NCI-H1048 (cell line): ENCODE measurements at places on chromosomes 4 and X.

DNA sequence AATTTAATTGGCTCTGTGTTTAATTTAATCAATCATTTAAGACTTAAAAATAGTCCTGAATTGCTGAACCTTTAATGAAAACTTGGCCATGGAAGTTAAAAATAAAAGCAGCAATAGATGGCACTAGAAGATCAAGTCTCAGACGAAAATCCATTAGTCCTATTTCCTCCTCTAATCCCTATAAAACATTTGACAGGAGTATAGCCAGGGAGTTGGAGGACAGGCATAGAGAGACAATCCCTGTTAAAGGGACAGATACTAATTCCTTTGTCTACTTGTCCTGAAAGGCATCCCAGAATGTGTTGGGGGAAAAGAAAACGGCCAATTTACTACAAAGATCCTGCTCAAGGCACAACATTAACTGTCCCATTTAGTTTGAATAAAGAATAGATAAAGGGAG lies 276.3 kb upstream of the TACR3 start:
- no peak for DNase-seq

DNA sequence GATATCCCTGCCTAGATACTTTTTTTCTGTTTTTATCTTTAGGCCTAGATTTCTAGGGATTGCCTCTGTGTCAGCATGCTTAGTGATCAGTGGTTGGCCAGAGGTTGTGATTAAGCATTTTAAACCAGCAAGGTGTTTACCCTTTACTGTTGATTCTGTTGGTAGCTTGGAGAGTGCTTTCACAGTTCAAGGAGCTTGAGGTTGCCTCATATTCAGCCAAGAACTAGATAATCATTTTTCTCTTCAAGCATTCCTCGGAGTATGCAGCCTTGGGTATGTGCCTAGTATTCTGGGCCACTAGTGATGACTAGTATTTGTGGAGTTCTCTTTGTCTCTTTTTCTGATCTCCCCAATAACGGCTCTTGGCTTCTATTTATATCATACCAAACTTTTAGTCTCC lies 20.4 kb downstream of the APOOL start:
- no peak for DNase-seq

GRCh38 chrX:68647156-68647957 lies at the start of gene STARD8:
Gene STARD8 (plus strand): TSS chrX:68647666. CDS start chrX:68647883, 217 bp downstream.
- no peak for DNase-seq

DNA sequence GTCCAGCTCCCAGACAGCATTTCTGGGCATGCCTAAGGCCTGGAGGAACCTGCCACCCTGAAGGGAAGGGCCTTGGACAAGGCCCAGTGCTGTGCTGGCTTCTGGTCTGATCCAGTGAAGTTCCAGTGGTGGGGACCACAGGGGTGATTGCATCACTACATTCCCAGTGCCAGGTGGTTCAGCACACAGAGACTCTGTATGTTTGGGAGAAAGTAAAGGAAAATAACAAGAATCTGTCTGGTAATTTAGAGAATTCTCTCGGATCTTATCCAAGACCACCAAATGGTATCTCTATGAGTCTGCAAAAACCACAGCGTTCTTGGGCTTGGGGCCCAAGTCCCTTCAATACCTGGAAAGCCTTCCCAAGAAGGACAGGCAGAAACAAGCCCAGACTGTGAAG lies 131.8 kb upstream of the MAD2L1 start:
- DNase-seq, result no peak

GRCh38 chr4:122503214-122503613 lies 46.7 kb upstream of the IL2 start:
- no peak for DNase-seq

DNA sequence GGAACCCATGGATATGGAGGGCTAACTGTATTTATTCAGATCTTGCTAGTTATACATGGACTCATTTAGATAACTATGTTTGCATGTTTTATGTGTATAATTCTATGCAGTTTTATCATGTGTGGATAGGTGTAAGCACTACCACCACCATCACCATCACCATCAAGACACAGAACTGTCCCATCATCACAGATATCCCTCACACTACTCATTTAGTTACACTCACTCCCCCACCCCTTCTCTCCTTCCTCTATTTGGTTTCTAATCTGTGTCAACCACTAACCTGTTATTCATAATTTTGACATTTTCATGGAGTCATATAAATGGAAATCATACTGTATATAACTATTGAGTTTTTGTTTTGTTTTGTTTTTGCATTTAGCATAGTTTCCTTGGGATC lies 43.7 kb downstream of the STAG2 start:
- no peak for DNase-seq

- no peak for DNase-seq
Measured at GRCh38 chr4:48305508-48305907, 35.8 kb upstream of the SLAIN2 start.

DNA sequence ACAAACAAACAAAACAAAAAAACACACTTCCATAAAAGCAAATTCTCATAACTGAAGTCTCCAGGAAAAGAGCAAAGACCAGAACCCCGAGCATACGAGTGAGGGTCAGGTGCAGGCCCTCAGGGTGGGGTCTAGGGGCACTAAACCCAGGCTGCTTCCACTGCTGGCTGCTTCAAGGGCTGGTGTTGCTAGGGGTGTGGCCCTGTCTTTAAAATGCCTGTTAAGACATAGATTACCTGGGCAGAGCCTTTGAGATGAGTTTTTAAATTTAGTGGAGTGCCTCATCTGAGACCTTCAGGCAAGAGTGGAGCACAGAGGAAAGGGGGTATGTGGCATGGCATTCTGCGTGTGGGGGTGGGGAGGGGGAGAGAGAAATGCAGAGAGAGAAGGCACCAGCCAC lies 87.0 kb downstream of the FHDC1 start:
- no peak for DNase-seq

DNA sequence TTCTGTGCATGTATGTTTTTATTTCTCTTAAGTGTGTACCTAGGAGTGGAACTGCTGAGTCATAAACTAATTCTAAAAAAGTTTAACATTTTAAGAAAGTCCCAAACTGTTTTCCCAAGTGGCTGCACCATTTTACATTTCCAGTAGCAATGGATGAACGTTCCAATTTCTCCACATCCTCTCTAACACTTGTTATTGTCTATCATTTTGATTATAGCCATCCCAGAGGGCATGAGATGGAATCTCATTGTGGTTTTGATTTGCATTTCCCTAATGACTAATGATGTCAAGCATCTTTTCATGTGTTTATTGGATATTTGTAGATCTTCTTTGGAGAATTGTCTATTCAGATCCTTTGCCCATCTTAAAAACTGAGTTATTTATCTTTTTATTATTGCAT lies 82.5 kb downstream of the PPEF1 start:
- DNase-seq, result no peak

DNA sequence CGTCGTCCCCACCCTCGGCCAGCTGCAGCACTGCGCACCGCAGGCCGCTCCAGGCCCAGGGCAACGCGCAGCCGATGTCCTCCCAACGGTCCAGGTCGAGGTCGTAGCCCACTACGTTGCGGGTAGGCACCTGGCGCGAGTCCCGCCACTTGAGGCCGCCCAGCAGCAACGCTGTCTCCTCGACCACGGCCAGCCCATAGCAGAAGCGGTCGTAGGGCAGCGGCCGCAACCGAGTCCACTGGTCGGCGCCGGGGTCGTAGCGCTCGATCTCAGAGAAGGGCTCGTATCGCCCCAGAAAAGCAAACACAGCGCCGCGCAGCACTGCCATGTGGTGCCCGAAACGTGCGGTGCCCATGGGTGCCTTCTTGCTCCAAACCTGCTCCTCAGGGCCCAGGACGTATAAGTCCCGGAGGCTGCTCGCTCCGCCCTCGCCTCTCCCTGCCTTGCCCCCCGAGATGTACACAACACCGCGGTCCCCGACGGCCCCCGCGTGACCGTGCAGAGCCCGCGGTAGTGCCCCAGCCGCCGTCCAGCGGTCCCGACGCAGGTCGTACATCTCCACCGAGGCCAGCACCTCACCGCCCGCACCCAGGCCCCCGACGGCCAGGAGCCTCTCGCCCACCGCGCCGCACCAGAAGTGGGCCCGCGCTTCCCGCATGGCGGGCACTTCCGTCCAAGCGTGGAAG lies 2.1 kb downstream of the KLHL34 start:
- DNase-seq, result no peak

DNA sequence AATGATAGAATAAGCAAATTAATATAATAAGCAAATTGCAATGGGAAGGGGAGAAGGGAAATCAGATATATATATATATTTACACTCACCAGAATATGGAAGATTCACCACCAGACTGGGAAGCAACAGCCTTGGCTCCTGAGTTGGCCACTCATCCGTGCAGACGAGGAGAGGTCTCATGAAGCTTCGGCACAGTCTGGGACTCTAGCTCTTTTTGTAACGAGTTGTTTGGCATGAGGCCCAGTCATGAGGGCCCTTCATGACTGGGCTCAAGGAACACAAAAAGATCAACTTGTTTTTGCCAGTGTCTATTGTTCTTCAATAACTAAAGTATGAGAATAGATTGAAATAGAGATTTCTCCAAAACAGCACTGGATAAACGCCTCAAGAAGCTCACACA lies 176.4 kb downstream of the ADGRA3 start:
- no peak for DNase-seq

DNA sequence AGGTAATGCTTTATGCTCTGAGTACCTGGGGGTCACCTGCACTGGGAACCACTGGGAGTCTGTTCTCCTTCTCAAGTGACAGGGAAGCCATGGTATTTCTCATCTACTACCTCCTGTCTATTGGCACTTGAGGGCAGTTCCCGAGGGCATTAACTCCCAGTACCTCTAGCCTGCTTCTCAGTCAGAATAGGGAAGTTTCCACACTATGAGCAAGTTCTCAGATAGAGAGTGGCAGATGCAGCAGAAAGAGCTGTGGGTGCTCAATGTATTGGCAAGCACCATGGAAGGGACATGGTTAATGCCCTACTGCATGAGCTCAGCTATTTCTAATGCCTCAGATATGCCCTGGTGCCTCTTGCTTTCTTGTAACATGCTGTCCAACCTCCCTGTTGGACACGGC lies 74.1 kb downstream of the ANOS1 start:
- DNase-seq, result no peak

DNA sequence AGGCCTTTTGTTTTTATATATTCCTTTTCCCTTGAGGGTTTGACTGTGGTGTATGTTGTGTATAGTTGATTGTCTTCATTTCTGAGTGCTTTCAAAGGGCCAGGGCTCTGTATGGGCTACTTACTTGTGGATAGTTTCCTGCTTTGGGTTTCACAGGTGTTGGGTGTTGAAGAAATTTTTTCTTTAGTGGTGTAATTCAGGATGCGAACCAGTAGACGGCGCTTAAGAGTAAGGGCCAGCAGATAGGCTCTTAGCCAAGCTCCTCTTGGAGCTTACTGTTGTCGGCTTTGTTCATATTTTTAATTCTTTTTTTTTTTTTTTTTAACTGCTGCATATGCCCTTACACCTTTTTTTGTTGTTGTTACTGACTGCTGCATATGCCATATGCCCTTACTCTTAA lies 276.3 kb upstream of the GALNT7 start:
- no peak for DNase-seq

DNA sequence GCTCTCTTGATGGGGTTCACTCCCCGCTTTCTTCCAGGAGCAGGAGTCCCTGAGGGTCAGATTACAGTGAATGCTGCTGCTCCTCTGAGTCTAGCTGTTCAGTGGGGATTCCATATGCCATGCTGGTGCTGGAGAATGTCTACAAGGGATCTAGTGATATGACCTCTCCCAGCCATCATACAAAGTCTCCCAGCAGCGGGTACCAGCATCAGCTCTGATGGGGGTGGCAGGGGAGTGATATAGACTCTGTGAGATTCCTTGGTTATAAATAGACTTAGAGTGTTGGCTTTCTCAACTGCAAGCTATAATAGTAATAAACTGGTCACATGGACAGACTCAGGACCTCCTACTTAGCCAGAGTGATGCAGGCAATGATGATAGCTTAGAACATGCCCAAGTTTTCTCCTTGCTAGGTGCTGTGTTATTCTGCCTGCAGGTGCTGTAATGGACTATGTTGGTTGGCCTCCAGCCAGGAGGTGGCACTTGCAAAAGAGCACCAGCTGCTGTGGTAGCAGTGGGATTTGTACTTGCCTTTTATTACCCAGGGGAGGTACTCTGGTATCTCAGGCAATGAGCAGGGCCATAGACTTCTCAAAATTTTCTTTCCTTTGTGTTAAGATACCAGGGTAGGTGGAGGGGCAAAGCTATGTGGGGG lies 202.9 kb downstream of the CHIC1 start:
- no peak for DNase-seq

- DNase-seq, result no peak
Measured at GRCh38 chrX:103640401-103641155, 11.8 kb downstream of the TCEAL1 start.
